ENCODE measurements at places on chromosomes 6 and 20.
A peak's percentile ranks its signal among the peaks of the same experiment; 100 is the strongest.

- no peak for DNase-seq
These were observed 8.2 kb downstream of the C6orf62 start for GRCh38 chr6:24710519-24711303.

GRCh38 chr6:110629153-110629552 lies 152.7 kb upstream of the SLC22A16 start:
- no peak for DNase-seq

DNA sequence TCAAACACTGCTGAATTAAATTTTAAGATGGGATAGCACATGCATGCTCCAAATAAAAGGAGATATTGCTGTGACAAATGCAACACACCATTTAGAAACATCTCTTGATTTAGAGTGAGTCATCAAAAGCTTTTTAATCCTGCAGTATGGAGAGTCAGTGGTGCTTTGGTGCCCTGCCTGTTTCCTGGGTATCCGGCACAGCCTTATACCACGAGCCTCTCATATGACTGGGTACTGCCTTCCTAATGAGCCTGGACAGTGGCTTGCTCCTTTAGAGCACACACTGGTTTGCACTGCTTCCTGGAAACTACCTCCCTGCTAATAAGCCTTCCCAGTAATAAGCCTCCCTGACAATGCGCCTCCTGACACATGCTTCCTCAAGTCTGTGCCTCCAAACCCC lies 65.3 kb upstream of the KCNK16 start:
- no peak for DNase-seq

- DNase-seq, result no peak
These were observed 18.2 kb downstream of the KCNQ5 start for GRCh38 chr6:72639920-72640614.

GRCh38 chr6:84763003-84763885 lies 1.2 kb downstream of the TBX18 start:
- no peak for DNase-seq

GRCh38 chr20:57653546-57653900 lies 33.3 kb upstream of the ZBP1 start:
- no peak for DNase-seq

- DNase-seq, result no peak
These were observed 96.4 kb upstream of the MRPS10 start for GRCh38 chr6:42313941-42314570.

DNA sequence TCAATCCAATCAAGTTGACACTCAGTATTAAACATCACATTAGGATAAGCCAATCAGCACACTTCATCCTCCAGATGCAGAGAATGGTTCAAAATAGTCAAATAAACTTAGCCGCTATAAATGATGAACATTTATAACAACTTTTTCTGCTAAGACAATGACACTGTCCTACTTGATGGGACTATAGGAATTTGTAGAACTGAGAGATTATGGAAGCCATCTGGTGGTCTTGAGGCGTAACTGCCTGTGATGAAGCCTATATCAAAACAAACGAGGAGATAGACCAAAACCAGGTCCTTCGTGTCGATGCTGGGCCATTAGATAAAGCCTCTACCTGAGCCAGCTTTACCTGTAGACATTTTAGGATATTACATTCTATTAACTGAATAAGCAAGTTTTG lies 631.1 kb downstream of the COL12A1 start:
- no peak for DNase-seq

DNA sequence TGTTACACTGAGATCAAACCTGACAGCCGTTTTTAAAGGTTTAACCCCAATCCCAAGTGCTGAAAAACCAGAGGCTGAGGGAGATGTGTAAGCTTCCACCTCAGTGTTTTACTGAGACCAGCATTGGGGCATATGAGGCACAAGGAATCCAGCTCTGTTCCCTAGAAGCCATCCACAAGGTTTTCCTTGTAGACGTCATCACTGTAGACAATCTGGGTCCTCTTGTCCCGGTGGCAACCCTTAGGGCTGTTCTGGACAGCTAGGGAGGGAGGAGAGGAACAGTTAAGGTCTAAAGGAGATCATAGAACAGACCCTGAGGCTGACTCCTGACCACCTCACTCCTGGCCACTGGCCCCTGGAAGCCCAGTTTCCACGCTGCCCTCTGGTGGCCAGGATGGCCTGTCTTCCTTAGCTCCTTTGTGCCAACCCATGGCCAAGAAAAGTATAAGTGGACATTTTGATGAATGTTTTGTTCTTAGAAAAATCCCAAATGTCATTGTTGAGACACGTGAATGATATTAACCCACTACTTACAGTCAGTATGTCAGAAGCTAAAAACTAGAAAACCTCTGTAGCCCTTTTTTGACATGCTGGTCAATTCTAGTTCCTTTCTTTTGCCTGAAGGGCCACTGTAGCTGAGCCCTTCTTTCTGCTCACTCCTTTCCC lies 6.4 kb downstream of the CFB start:
- no peak for DNase-seq

DNA sequence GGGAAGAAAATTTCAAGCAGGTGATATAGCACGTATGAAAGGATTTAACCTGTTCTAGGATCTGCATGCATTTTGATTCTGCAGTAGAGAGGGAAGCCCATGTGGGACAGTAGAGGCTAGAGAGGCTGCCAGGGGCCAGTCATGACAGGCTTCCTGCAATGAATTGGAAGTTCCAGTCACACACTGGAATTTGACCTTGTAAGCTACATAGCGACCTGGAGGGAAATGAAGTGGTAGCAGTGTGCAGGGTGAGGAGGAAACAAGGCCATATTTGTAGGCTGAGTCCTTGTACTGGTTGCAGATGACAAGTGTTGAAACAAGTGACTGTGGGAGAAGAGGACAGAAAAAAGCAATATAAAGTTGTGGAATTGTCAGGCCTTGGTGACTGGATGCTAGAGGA lies 58.6 kb upstream of the OLIG3 start:
- DNase-seq, result no peak

DNA sequence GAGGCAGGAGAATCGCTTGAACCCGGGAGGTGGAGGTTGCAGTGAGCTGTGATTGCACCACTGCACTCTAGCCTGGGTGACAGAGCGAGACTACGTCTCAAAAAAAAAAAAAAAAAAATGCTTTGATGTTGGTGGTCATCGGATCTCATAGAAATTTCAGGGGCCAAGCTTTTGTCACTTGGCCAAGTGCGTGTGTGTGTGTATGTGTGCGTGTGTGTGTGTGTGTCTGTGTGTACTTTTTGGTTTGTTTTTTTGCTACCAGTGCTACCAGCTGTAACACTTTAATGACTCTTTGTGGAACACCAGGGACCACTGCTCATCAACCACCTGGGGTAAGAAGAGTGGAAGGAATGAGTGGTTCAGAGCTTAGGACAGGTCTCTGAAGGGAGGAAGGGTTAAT lies 49.7 kb downstream of the TRAF3IP2 start:
- DNase-seq, result no peak

DNA sequence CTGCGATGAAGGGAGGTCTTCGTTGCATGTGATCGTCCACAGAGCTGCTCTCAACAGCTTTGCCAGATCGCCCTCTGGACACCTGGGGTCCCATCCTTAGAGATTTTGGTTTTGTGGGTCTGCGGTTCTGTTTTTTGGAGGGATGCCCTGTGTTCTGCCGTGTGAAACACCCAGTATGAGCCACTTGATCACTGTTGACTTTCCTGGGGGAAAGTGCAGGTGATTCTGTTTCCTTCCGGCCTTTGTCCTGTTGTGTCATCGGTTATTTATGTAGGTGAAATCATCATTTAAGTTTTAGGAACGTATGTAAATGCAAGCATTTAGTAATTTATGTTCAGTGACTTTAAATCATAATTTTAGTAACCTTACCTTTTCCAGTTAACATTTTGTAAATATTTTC lies 56.4 kb upstream of the SLC22A1 start:
- DNase-seq, result no peak

DNA sequence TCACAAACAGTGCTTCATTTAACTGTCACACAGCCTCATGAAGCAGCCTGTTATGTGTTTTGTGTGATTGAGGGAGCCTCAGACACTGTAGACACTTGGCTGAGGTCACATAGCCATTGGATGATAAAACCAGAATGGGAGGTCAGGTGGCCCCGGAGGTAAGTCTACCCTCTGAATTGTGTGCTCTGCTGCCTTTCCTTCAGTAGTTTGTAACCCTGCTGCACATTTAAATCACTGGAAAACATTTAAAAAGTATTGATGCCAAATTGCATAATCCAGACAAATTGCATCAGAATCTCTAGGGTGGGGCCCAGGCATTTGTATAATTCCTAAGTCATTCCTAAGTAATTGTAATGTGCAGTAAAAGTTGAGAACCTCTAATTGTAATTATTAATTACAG lies 85.2 kb upstream of the ECI2 start:
- no peak for DNase-seq

DNA sequence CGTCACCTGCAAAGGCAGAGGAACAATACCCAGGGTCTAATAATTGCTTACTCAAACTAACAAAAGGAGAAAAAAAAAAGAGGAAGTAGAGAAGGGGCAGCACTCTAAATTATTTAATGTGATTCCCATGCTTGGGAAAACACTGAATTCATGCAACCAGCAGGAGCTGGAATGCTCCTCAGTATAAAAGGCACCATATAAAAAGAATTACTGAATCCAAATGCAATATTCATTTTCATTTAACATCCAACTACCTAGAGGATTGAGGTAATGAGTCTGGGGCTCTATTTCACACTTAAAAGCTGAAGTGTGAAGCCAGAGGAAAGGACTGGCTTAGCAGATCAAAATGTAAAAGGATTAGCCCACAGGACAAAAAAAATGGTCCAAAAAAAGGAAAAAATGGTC lies 8.7 kb downstream of the B4GALT5 start:
- DNase-seq, result no peak

DNA sequence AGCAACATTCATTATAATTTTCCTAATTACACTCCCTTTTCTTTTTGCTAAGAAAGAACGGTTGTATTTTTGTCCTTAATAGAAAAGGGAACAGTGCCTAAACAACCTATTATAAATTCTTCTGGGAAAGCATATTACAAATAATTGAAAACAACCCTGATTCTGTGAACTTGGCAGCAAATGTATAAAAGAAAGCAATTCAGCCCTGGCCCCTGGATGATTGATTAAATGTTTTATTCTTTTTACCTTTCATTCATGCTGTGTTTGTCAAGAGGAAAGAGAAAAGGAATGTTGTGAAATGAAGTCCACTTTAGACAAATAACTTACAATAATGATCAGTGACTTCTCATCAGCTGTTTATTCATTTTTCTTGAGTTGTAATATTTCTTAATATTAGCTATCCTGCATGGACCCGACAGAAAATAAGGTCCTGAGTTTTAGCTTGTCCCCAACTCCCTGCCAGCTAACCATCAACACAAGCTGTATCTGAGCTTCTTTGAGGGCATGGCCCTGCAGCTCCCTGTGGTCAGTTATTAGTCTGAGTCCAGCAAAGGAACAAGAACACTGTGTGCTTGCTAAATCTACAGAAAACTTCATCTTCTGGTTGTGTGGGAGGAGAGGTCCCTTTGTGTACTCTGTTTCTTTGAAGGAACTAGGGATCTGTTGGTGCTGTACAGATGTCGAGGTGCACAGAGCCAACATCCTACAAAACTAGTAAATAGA lies 248.2 kb downstream of the LAMA2 start:
- no peak for DNase-seq

- DNase-seq, result no peak
These were observed 257.6 kb upstream of the THEMIS start for GRCh38 chr6:128158496-128158895.

DNA sequence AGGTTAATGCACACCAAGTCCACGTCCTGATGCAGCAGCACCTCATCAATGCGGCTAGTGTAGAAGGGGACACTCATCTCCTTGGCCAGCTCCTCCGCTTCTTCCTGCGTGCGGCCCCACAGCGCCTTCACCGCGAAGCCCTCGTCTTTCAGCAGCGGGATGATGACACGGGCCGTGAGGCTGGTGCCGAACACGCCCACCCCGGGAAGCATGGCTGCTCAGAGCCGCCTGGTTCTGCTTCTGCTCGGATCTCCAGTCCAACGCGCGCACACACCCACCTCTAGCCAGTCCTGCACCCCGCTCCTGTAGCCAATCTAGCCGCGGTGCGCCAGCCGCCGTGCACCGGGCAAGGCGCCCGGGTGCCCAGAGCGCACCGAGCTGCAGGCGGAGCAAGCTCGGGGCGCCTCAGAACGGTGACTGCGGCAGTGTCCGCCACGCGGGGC lies 700 bp downstream of the GFOD1 start:
- peak; percentile 36 for DNase-seq

- no peak for DNase-seq
These were observed 115.6 kb upstream of the B3GAT2 start for GRCh38 chr6:71072508-71072907.

DNA sequence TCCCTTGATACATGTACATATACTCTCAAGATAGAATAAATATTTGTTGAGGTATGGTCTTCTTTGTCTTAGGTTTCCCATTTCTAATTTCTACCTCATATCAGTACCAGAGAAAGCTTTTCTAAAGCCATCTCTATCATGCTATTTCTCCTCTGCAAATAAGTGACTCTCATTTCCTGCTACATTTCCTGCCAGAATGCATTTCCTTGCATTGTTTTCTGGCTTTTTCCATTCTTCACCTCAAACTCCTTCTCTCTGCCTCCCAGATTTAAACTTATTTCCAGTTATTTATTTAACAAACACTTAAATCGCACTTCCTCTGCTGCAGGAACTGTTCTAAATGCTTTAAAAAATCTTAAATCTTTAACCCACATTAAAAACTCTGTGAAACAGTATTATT lies 74.4 kb upstream of the STMND1 start:
- DNase-seq, result no peak

DNA sequence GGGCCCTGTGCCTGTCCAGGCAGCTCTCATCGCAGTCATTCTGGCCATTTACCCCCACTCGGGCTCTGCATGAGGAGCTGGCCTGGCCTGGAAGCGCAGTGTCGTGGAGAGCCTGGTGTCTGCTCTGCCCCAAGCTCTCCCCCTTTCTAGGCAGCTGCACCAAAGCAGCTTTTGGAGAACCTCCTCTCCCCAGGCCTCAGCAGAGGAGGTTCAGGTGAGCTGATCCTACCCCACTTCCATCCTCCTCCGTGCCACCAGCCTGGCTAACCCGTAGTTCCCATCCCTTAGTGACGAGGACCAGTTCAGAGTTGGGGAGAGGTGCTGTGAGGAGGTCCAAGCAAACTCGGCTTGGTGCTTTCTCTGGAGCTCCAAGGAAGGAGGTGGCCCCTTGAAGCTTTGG lies 30.5 kb upstream of the PHACTR3 start:
- DNase-seq, result no peak

DNA sequence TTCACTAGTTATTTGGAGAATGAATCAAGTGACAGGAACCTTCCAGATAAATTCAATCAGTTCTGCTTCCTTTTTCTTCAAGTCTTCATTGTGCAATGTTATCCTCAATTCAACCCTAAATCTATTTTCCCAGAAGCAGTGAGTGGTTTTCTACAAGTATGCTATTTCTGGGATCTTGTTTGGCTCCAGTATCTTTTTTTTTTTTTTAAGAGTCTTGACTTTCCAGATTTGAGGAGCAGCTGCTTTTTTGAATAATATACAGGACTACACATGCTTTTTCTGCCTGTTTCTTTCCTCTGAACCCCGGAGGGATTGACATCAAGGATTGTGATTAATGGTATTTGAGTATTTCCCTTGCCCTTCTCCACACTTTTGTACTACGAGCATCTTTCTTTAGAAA lies 339.2 kb upstream of the JAG1 start:
- no peak for DNase-seq

- DNase-seq, result no peak
These were observed 77.8 kb downstream of the ESR1 start for GRCh38 chr6:151885234-151885633.

DNA sequence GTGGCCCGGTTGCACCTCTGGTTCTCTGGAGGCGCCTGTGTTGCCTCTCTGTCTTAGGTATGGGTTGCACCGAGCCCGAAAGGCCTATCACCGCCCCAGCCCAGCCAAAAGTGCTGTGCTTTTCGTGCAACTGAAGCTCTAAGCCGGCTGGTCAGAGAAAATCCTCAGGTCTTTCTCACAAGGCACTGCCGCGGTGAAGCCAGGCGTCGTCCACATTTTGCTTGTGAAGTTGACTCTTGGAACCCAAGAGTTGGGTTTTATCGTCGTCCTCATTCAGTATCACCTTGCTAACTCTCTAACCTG lies 726 bp upstream of the EMILIN3 start:
- DNase-seq, result no peak

Measured in activated CD4-positive, alpha-beta T cell treated with anti-CD3 and anti-CD28 coated beads, Interleukin-2, amount 50 U/mL, for 1 hour (primary cell).